ENCODE measurements at places on chromosomes 5 and 9.

- H3K4me3 ChIP-seq: no peak overlapping the region
- H3K27me3 ChIP-seq: no peaks in the 10 kb centered on the region
- H3K36me3 ChIP-seq: peaks cover 60% of the 10 kb centered on the region
- H3K4me1 ChIP-seq: peaks cover 26% of the 10 kb centered on the region
Observed at GRCh38 chr9:131436376-131436775, 42.5 kb downstream of the PRRC2B start.

GRCh38 chr5:113224605-113225065, 210.2 kb downstream of the TSSK1B start:
- peak; percentile 74 for DNase-seq
- peaks cover 2% of the 10 kb centered on the region for H3K4me1 ChIP-seq
- no peak overlapping the region for H3K4me3 ChIP-seq
- no peaks in the 10 kb centered on the region for H3K27me3 ChIP-seq
- H3K36me3 ChIP-seq: no peaks in the 10 kb centered on the region

- H3K36me3 ChIP-seq: peaks cover 26% of the 10 kb centered on the region
- H3K27ac ChIP-seq: no peak overlapping the region
- no peaks in the 10 kb centered on the region for H3K27me3 ChIP-seq
Observed at GRCh38 chr9:116482740-116483139, 204.4 kb upstream of the TRIM32 start.

DNA sequence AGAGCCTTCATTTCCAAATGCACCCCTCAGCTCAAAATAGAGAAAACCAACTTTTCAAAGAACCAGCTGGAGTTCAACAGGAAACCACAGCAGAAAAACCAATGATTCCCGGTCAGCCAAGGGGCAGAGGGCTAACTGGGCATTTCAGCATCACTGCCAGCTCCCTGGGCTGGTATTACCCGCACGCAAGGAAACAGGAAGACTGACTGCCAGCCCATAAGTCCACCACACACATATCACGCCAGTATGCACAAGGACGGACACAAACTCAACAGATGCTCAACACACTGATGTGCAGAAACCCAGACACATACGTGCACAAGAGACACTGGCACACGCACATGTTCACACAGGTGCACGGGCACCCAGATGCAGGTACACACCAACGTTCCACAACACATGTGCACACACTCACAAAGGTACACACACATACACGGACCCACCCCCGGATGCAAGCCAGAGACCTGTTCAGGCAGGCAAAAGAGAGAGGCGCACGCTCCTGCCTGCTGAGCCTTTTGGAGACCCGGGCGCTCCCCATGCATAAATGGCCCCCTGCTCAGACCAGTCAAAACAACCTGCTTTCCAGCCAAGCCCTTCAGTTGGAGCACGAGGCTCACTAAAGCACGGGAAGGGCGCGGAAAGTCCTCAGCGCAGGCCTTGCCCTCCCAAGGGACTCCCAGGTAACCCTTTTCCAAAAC, 2.1 kb downstream of the ADAMTS2 start:
- H3K27me3 ChIP-seq: peaks cover 52% of the 10 kb centered on the region
- peaks cover 17% of the 10 kb centered on the region for H3K4me1 ChIP-seq
- H3K27ac ChIP-seq: no peak overlapping the region

- no peak for DNase-seq
- H3K27ac ChIP-seq: no peak overlapping the region
- H3K4me1 ChIP-seq: no peaks in the 10 kb centered on the region
- peaks cover 59% of the 10 kb centered on the region for H3K36me3 ChIP-seq
- H3K27me3 ChIP-seq: no peaks in the 10 kb centered on the region
Observed at GRCh38 chr5:10649666-10650380, 86.0 kb downstream of the ANKRD33B start.

DNA sequence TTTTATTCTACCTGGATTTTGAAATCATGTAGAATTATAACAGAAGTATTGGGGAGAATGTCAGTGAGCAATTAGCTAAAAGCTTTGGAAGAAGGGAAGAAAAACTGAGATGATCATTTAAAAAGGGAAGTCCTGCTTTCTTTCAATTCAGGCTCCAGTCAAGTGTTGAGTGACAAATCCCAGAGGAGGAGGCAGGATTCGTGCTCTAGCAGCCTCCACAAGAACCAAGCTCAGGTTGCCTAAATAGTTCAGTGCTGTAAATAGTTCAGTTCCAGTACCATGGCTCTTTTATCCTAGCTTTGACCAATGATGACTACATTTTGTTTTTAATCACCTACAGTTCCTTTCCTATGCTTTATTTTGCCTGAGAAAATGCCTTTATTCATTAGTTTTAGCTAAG, 204.9 kb upstream of the NREP start:
- no peak overlapping the region for H3K27ac ChIP-seq
- no peak overlapping the region for H3K4me3 ChIP-seq
- H3K27me3 ChIP-seq: no peaks in the 10 kb centered on the region
- no peaks in the 10 kb centered on the region for H3K36me3 ChIP-seq
- no peaks in the 10 kb centered on the region for H3K4me1 ChIP-seq

DNA sequence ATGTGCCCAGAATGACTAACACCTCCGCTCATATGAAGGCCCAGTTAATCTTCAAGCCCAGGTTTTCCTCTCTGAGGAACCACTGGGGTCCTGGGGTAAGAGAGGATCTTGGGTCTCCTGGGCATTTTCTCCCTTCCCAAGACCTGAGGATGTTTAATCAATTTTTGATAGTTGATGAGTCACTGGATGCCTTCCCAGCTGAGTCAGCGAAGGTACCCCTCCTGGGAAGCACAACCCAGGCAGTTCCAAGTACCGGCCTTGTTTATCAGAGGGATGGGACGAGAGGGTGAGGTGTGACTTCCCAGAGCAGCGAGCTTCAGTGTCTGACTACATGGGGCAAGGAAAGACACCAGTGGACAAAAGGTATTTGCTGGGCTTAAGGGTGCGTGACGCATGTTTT, 119.6 kb upstream of the IL12B start:
- H3K4me1 ChIP-seq: peaks cover 12% of the 10 kb centered on the region
- no peak overlapping the region for H3K4me3 ChIP-seq
- H3K27ac ChIP-seq: no peak overlapping the region
- DNase-seq: peak; percentile 21
- H3K27me3 ChIP-seq: peaks cover 9% of the 10 kb centered on the region
- no peaks in the 10 kb centered on the region for H3K36me3 ChIP-seq

DNA sequence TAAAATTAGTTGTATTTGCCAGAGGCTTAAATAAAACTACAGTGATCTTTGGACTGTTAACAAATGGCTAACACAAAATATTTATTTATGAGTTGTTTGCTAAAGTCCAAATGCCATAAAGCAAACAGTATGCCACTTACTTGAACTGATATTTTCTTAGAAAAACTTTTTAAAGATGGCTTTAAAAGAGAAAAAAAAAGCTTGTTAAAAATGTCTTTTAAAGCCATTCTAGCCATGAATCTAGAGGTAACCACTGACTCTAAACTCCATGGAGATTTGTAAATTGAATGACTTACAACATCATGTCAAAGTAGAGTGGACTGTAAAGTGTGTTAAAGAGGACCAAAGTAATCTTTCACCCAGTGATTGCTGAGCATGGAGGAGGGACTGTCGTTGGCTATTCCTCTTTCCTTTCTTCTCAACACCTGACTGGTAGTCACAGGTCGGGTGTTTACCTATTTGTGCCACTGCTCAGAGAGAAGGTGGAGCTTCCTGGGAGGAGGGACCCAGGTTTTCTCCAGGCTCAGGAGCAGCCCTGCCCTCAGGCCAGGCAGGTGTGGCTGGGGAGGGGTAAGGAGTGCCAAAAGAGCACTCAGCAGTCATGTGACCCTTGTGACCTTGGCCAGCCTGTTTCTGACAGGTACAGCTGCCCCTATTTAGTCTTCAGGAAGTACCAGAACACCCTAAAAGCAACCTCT, 69.1 kb upstream of the TJP2 start:
- H3K27me3 ChIP-seq: no peaks in the 10 kb centered on the region
- H3K27ac ChIP-seq: no peak overlapping the region
- no peak for DNase-seq
- H3K4me1 ChIP-seq: peaks cover 2% of the 10 kb centered on the region

- H3K4me1 ChIP-seq: no peaks in the 10 kb centered on the region
- no peaks in the 10 kb centered on the region for H3K27me3 ChIP-seq
- no peak overlapping the region for H3K4me3 ChIP-seq
- H3K36me3 ChIP-seq: no peaks in the 10 kb centered on the region
Observed at GRCh38 chr5:18010053-18010452, 375.8 kb downstream of the TAF11L14 start.

- H3K36me3 ChIP-seq: no peaks in the 10 kb centered on the region
- H3K4me3 ChIP-seq: no peak overlapping the region
- no peak for DNase-seq
- H3K27me3 ChIP-seq: no peaks in the 10 kb centered on the region
- H3K27ac ChIP-seq: no peak overlapping the region
Observed at GRCh38 chr5:159212657-159213462, 3.5 kb upstream of the RNF145 start.

- H3K4me1 ChIP-seq: peaks cover 5% of the 10 kb centered on the region
- H3K4me3 ChIP-seq: peak overlapping the region; percentile 88
- DNase-seq: peak; percentile 75
- H3K36me3 ChIP-seq: peaks cover 3% of the 10 kb centered on the region
Observed at GRCh38 chr9:73152543-73152844, 829 bp downstream of the ANXA1 start.
